ENCODE measurements at places on chromosomes 12 and 14. TPM values are rescaled to one million over a fixed set of nuclear protein-coding genes. Genes with fewer than 3 reads are reported as not detected.

DNA sequence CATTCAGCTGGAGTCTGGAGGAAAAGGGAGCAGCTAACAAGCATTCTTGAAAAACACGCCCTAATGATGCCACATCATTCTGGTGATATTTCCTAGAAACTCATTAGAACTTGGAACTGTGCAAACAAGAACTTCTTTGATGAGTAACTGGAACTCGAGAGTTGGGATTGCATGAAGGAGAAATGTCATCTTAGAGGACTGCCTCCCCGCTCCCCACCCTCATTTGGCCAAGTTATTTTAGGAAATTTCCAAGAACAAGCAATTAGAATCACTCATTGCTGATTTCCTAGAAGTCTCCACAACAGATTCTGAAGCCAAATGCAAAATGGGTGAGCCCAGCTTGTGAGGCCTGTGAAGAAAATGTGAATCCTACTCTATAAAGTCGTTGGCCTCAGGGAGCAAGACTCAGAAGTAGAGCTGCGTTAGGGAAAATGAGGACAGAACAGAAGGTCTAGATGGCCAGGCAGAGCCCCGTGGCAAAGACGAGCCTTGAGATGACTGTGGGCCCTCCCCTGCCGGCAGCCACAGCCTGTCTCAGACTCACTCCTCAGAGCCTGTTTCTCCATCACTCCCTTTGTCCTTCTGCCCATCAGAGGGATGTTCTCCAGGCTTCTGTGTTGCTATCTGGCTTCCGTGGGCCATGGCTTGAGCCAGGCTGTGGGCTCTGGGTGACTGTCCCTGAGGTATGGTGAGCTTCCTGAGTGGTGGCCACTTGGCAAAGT lies 38.4 kb downstream of the RTL1 start:
- no peak for DNase-seq

The LMNTD1 gene
- not detected for total RNA-seq

- no peak for DNase-seq
Observed at GRCh38 chr12:5222729-5223128, 179.1 kb downstream of the KCNA5 start.

DNA sequence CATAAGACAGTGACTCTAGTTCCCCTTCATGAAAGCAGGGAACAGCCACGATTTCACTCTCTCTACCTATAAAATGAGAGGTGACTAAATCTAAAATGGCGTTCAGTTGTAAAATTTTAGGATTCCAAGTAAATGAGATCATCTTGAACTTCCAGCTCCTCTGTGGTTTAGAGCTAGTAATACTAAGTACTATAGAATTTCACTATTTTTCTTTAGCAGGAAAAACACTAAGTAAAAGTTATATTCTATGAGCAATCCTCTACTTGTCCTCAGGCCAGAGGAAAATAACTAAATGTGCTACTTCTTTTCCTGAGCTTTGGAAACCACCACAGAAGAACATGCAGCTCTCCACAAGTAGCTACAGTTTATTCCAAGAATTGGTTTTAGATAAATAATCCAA lies 55.6 kb downstream of the NIN start:
- peak; percentile 85 for DNase-seq

DNA sequence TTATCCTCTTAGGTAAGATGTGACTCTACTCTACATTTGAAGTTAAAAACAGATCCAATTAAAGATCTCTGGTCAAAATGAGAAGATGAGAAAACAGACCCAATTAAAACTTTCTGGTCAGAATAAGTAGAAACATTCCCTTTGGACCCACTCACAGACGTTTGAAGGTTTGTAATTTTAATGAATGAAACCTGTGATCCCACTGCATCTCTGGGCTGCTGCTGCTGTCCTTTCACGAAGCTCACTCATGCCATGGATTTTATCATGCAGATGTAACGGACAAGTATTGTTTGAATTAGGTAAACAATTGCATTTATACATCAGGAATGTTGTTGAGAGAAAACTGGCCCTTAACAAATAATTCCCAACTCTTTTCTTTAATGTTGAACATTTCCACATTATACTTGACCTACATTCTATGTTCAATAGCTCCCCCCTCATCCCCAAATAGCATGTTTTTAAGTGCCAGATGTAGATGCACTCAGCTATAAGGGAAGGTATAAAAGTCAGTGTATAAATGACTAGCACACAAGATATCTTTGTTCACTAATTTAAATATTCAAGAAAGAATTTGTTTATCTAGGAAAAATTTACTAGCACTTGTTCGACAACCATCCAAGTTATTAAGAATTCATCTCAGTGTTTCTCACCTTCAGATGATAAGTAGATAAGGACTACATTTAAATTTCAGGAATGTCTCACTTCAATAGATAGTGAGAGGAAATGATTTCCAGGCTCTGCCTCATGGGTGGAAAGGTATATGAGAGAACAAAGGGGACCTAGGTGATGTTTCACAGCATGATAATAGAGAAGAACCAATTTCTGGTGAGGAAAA lies 202.3 kb upstream of the LMNTD1 start:
- no peak for DNase-seq

DNA sequence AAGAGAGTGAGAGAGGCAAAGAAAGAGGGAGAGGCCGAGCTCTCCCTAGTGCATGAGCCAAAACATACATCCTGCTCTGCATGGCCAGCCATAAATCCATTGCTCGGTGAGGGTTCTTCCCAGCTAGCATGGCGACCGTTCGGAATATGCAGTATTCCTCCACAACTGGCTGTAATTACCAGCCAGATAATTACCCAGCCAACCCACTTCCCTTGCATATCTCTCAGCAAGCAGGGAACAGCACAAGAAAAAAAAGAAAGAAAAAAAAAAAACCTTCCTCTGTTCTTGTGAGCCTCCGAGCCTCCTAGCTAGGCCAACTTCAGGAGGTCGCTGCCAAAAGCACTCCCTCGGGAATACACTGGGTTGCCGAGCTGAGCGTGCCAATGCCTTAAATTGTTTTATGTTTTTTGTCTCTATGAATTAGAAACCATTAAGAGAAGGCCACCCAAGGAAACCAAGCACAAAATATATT lies 567.9 kb downstream of the MED13L start:
- DNase-seq = peak; percentile 7

GRCh38 chr14:76653875-76654572 lies 107.2 kb upstream of the VASH1 start:
- no peak for DNase-seq

- DNase-seq = peak; percentile 17
Observed at GRCh38 chr14:21940887-21941856, 267.6 kb upstream of the OR4E1 start.
